Stimulated activated CD8-positive, alpha-beta memory T cell treated with anti-CD3 and anti-CD28 coated beads, Interleukin-4, amount 100 ng/mL, for 1 hour (primary cell): ENCODE measurements at places on chromosomes 2 and 18.

GRCh38 chr2:203185864-203186263 is 53.0 kb upstream of the CYP20A1 start:
- DNase-seq, result no peak

GRCh38 chr2:138121666-138122661 is 157.7 kb downstream of the HNMT start:
- DNase-seq, result no peak

- no peak for DNase-seq
Measured at GRCh38 chr2:104787298-104788065, 66.4 kb upstream of the POU3F3 start.

DNA sequence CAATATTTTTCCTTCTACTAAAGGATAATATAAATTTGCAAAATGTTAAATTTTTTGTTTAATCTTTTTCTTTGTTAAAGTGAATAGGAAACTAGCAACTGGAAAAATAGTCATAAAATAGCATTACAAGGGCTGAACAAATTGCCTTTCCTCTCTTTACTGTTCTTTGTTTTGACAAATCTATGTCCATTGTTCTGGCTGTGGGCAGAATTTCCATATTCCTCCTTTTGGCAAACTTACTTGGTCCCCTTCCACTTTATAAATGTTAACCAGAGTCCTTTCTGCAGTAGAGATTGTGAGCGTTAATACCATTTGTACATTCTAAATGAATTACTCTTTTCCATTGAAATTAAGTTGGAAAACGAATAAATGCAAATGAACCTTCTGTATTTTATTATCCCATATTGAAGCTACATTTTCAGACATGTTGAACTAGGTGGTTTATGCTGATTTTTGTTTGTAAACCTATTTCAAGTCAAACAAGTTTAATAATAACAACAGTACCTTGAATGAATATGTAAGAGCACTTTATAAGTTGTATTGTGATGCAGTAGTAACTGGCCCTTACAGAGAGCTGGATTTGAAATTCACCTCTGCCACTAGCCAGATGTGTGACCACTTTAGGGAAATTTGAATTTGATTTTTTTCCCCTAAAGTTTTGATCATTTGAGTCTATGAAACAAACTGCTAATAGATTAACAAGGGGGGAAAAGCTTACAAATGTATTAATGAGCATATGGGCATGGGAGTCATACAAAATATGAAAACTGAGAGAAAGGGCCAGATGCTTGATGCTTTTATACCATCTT is 3.3 kb downstream of the RNF125 start:
- DNase-seq, result no peak
